ENCODE measurements at places on chromosomes 4 and X.

DNA sequence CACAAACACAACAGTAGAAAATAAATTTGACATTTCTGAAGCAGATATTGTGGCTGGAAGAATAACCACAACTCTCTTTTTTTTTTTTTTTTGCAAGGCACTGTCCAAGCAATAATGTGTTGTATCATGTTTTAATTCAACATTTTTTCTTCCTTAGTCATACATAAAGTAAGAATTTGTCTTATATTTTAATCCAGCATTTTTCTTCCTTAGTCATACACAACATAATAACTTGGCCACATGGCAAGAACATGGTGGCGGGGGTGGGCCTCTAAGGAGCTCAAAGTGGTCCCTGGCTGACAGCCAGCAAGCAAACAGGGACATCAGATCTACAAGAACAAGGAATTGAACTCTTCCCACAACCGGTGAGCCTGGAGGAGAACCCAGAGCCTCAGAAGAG is 20.2 kb downstream of the FBXW7 start:
- DNase-seq: peak; percentile 53

GRCh38 chr4:56646341-56646740 is 34.8 kb downstream of the HOPX start:
- no peak for DNase-seq

- DNase-seq: no peak
Measured at GRCh38 chrX:149948016-149948415, 9.7 kb upstream of the EOLA2 start.

DNA sequence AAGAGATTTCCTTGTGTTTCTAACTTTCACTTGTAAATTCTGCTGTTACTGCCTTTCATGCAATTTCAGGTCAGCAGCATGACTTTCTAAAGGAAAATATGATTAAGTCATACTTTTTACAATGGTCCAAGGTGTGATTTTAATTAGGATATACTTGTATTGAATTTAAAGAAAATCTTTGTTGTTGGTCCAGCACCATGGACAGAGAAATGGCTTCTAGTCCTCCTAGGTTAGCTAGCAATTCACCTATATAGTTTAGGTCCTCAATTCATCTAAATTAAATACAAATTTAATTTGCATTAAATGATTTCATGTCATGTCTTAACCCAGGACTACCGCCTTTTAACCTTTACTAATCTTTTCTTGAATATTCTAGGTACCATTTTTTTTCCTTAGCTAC is 304.9 kb upstream of the RPS6KA3 start:
- DNase-seq: peak; percentile 37

DNA sequence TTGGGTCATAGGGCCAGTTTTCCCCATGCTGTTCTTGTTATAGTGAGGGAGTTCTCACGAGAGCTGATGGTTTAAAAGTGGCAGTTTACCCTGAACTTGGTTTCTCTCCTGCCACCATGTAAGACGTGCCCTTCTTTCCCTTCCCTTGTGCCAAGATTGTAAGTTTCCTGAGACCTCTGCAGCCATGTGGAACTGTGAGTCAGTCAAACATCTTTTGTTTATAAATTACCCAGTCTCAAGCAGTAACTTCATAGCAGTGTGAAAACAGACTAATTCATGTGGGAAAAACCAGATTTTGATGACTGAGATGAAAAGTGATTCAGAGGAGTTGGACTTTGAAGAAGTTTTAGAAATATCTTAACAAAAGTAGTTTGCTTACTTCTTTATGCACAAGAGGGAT is 101.4 kb downstream of the ARHGAP10 start:
- no peak for DNase-seq

DNA sequence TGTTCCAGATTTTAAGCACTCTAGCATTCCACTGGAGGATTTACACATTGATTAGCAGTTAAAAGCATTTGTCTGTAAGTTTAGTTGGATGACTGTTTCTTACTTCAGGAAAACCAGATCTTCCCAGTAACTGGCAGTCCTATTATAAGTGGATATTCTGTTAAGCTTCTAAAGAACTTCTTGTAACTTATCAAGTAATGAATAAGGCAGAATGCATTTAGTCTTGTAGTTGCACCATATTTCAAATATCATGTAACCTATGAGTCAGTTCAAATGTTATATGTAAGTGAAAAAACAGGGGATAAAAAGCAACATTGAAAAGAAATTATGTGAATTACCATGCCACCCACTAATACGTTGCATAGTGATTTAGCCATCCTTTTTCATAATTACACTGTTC is 30.2 kb upstream of the TENM3 start:
- no peak for DNase-seq

DNA sequence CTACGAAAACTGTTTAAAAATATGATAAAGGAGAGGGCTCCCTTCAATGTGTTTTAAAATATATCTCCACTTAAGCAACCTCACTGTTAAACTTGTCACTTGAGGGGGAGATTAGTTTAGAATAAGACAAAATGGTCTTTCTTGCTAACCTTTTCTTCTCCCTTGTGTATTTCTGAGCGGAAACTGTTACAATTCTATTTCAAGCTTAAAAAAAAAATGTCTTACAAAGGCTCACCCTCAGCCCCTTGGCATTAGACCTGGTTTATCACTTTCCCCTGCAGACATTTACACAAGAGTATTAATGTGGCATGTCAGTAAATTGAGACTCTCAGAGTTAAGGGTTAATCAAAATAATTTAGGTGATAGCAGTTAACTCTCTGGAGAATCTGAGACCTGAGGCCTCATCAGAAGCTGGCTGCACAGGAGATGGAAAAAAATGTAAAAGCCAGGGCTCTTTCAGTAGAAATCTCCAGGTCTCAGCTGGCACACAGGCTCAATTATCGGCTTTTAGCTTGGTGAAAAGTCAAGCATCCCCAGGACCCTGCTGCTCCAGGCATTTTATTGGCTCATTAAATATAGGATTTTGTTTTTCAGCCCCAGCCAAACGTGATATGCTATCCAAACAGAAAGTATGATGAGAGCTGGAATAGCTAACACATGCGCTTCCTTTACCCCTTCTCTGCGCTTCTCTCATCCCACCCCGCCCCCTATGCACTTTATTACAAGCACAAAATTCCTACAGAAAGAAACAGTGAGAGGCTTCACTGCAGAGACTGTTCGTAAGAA is 130.5 kb downstream of the PPA2 start:
- DNase-seq: no peak

DNA sequence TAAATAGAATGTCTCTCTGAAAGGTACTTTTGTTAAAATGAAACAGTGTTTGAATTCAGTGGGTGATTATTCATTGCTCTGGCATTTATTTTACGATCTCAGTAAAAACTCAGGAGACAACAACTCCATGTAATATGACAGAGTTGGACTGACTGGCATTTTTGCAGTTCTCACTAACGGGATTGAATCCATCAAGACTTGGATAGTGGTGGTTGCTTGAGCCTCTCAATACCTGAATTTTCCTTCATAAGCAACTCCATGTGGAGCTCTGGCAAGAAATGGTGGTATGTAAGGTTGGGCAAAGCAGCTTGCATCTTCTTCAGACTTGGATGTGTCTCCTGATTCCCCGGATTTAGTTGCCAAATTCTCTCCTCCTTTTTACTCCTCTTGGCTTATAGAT is 72.7 kb downstream of the FRMPD4 start:
- peak; percentile 84 for DNase-seq

GRCh38 chr4:22407361-22407760 is 108.5 kb downstream of the ADGRA3 start:
- no peak for DNase-seq

DNA sequence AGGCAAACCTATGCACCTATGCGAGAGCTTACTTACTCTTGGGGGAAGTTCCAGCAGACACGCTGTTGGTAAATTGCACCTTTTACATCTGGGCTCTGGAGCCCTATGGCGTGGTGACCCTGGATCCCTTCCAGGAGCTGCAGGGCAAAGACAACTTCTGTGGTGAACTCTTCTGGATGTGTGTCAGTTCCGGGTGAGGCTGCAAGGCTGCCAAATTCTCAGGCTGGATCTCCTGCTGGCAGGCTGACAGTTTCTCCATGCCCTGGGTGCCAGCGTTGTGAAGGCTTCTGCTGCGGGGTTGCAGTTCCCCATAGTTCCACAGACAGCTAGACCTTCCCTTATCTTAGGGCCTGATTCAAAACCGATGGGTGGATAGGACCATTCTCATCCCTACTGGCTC is 37.9 kb downstream of the RAP2C start:
- DNase-seq: peak; percentile 87

DNA sequence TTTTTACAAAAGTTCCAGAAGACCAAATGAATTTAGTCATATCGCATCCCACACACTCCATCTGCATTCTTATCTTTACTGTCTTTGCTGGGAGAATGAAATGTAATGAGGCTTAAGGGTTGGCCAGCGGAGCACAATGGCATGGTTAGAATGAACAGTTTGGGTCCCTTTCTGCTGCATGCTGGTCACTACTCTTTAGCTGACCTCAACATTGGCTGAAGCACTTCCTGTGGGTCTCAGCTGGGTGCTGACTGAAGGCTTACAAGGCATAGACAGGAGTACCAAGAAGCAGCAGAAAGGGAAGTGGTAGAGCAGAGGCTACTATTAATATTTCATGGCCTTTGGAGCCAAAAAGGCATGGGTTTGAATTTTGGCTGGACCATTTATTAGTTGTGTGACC is 159.4 kb upstream of the GPC4 start:
- DNase-seq: no peak

DNA sequence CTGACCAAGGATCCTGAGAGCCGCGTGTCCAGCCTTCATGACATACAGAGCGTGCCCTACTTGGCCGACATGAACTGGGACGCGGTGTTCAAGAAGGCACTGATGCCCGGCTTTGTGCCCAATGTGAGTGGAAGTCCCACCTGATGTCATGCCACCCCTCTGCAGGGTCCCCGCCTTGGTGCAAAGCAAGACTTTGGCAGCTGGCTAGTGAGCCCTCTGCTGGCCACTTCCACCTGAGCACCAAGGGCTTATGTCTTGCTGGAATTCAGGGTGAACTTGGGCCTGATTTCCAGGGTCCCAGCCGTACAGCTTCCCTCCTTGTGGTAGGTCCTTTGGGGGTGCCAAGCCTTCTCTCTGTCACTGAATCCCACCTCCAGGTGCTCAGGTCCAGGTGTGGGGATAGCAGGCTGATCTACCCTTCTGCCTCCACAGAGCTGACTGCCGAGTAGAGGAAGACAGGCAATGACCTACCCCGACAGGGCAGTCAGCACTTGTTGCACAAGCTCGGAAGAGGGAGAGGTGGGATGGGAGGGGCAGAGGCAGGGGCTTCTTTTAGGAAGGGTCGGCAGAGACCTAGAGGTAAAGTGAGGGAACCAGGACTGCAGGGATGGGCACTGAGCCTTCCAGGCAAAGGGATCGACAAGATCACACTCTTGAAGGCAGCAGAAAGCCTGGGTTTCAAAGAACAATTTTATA is 248.1 kb downstream of the EVC2 start:
- DNase-seq: peak; percentile 32

DNA sequence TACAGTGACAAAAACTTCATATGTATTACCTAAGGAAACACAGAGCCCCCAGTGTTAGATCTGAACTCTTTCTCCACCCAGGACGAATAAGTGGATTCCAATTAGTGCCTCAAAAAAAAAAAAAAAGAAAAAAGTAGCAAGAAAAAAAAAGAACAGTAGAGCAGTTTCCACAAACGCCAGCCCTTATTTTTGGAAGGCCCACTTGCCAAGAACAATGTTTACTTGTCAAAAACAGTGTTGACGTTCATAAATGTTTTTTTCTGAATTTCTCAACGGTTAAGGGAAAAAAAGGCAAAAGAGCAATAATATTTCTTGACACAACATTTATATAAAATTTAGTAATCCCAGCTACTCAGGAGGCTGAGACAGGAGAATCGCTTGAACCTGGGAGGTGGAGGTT is 38.7 kb downstream of the DHRSX start:
- DNase-seq: no peak

- peak; percentile 74 for DNase-seq
Measured at GRCh38 chr4:174538123-174538875, 16.0 kb upstream of the HPGD start.

DNA sequence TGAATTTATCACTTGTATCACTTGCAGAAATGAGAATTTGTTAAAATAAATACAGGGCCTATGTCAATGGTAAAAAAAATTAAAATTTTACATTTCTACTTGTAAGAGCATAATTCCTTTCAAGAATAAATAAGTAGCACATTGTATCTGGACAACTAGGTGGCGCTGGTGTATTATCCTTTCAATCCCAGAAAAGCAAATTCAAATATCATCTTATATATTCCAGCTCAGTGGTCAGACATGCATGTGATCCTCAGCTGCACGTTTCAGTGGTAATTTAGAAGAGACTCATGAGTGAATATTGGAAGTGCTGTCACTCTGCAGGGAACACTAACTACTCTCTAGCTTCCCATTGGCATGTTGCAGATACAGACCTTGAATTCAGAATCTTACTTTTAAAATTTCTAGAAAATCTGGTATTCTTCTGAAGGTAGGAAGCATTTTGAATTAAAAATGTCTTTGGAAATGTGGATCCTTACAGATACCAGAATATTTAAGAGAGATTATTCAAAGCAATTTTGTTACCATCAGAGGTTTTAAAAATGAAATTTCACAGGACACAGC is 1414.7 kb upstream of the TENM3 start:
- DNase-seq: peak; percentile 73

DNA sequence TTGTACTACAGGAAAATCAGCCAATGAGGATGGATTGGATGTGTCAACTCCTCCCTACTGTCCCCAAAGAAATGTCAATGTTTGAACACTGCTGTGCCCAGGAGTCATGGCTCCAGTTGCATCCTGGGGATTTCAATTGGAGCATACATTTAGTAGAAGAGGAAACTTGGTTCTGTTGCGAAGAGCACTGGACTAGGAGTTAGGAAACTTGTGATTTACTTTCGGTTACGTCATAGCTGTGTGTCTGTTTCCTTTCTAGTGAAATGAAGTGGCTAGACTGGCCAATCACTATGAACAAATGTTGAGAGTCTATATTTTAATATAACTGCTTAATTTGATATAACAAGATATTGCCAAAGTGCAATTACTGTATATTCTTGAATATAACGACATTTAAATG is 35.2 kb downstream of the ARL9 start:
- no peak for DNase-seq

DNA sequence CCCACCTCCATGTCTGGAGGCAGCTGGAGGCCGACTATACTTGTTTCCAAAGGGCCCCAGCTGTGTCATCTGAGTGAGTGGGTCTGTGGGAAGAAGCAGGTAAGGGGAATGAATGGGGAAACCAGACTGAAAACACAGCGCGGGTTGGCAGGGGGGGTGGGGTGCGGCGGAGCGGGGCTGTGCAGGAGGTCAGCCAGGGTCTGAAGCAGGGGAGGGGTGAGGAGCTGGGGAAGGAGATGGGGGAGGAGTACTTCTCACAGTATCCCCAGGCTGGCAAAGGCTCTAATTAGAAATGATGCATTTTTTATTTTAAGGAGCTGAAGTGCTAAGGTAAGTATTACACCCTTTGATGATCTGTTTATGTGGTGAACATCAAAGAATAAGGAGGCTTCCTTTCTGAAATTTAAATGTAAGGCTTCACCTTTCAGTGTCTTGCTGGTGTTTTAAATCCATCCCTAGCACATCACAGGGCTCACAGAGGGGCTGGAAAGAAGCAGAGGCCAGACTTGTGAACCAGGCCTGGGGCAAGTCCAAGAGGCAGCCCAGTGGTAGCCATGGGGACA is 37.5 kb downstream of the SMIM20 start:
- no peak for DNase-seq

DNA sequence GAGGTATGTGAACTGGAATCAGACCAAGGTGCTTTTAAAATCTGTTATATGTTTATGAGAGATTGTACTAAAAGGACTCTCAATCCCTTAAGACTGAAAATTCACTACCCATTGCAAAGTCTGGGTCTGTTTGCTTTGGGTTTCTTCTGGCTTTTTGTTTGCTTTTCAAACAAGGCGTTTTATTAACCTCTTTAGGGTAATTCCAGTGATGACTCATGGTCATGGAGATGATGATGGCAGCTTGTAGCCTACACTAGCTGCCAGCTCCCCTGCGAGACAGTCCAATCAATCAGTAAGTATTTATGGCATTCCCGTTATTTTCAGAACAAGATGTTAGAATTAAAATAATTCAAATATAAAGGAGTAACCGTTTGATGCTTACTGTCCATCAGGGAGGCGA is 643.8 kb upstream of the FTHL17 start:
- DNase-seq: peak; percentile 7

All from PC-3 (cell line).